ENCODE measurements at places on chromosomes 1 and 21. TPM values are rescaled to one million over a fixed set of nuclear protein-coding genes. Genes with fewer than 3 reads are reported as not detected.

The TMEM63A gene
- polyA plus RNA-seq, result 48.0 TPM

The USP21 gene
- 11.0 TPM for polyA plus RNA-seq

The DNM3 gene
- polyA plus RNA-seq, result not detected

The FAAH gene
- polyA plus RNA-seq, result 11.5 TPM

The MAEL gene
- polyA plus RNA-seq, result not detected

The FAM229A gene
- not detected for polyA plus RNA-seq

GRCh38 chr1:18290740-18291412, 183.3 kb downstream of the IGSF21 start:
- DNase-seq, result no peak
- no peaks in the 10 kb centered on the region for H3K4me1 ChIP-seq
- H3K36me3 ChIP-seq, result no peaks in the 10 kb centered on the region
- no peak overlapping the region for H3K27ac ChIP-seq
- H3K27me3 ChIP-seq, result no peaks in the 10 kb centered on the region

GRCh38 chr1:77465139-77465538, 183.3 kb downstream of the AK5 start:
- no peak for DNase-seq
- no peaks in the 10 kb centered on the region for H3K27me3 ChIP-seq
- peaks cover 38% of the 10 kb centered on the region for H3K4me1 ChIP-seq
- no peaks in the 10 kb centered on the region for H3K36me3 ChIP-seq

DNA sequence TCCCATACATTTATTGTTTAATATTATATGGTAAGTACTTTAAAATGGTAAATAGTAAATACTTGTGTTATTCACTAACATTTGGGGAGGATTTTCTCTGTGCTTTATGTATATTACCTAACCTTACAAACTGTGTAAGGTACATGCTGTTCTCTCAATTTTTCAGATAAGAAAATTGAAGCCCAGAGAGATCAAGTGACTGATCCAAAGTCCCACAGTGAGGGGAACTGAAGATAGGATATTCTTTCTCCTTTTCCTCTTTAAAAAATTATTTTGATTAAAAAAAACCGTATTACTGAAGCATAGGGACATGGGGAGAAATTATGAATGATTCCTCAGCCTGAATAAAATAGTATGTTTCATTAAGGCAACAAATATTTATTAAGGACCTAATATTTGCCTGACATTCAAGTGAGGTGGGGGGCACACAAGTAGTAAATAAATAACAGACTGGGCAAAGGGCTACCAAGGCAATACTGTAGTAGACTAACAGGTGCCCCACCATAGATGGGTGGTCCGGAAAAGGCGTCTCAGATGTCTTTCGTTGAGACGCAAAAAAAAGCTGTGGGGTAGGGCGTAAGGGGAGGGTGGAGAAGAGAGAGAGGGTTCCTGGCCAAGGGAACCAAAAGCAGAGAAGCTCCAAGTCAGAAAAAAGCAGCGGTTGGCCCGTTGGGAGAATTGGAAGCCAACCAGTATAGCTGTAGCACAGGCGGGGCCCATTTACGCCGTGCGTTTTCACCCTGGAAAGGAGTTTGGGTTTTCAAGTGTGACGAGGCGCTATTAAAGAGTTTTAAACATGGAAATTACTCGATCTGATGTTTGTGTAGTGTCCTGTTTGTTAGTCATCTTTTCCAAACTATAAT, 944 bp upstream of the AGO3 start:
- H3K27me3 ChIP-seq, result no peaks in the 10 kb centered on the region
- peak overlapping the region; percentile 48 for H3K4me3 ChIP-seq
- no peaks in the 10 kb centered on the region for H3K36me3 ChIP-seq
- H3K27ac ChIP-seq, result peak overlapping the region; percentile 72
- no peak for DNase-seq

- peaks cover 96% of the 10 kb centered on the region for H3K36me3 ChIP-seq
- no peak overlapping the region for H3K4me3 ChIP-seq
- H3K27ac ChIP-seq, result no peak overlapping the region
- no peak for DNase-seq
- H3K4me1 ChIP-seq, result no peaks in the 10 kb centered on the region
Measured at GRCh38 chr1:180188091-180188506, 33.4 kb downstream of the QSOX1 start.

DNA sequence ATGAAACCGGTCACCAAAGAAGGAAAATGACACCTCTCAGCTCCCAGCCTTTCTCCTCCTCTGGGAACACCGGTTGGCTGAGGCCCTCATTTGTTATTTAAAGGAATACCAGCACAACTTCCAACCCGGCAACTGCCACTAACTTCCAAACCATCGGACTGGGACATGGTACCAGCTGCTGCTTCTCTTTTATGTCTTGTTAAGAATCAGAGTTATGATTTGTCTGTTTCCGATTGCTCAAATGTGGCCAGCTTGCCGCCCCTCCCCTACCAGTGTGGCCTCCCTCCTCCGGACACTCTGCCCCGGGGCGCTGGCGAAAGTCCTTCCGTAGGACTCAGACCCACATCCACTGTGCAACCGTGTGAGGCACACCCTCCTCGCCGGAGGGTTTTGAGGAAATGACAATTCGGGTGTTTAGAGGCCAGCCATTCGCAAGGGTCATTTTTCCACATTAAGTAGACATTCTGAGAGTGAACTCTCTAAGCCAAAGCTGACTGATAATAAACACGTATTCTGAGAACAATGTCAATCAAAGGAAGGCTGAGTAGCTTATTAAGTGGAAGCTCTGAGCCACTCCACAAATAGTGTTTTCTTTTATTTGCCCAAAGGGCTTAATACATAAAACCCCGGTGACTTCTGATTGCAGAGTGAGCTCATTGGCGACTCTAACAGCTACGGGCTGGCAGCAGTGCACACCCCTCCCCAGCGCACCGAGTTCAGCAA, 5.5 kb downstream of the RIPK4 start:
- peak overlapping the region; percentile 95 for H3K27ac ChIP-seq
- H3K36me3 ChIP-seq, result no peaks in the 10 kb centered on the region
- peak; percentile 91 for DNase-seq
- H3K4me1 ChIP-seq, result peaks cover 53% of the 10 kb centered on the region
- H3K4me3 ChIP-seq, result peak overlapping the region; percentile 73

DNA sequence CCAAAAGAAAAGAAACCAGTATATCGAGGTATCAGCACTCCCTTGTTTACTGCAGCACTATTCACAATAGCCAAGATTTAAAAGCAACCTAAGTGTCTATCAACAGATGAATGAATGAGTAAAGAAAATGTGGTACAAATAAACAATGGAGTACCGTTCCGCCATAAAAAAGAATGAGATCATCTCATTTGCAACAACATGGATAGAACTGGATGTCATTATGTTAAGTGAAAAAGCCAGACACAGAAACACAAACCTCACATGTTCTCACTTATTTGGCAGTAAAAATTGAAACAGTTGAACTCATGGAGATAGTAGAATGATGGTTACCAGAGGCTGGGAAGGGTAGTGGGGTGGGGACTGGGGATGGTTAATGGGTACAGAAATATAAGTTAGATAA, 4.3 kb upstream of the GNG5 start:
- peaks cover 5% of the 10 kb centered on the region for H3K4me1 ChIP-seq
- DNase-seq, result no peak
- H3K27me3 ChIP-seq, result no peaks in the 10 kb centered on the region
- H3K36me3 ChIP-seq, result no peaks in the 10 kb centered on the region
- H3K4me3 ChIP-seq, result no peak overlapping the region

- no peak overlapping the region for H3K4me3 ChIP-seq
- H3K36me3 ChIP-seq, result peaks cover 28% of the 10 kb centered on the region
- H3K4me1 ChIP-seq, result peaks cover 57% of the 10 kb centered on the region
- DNase-seq, result no peak
- peak overlapping the region; percentile 93 for H3K27ac ChIP-seq
- H3K27me3 ChIP-seq, result no peaks in the 10 kb centered on the region
Measured at GRCh38 chr21:35027563-35028450, 21.3 kb downstream of the RUNX1 start.
